ENCODE measurements at places on chromosomes 7 and 10. TPM values are rescaled to one million over a fixed set of nuclear protein-coding genes. Genes with fewer than 3 reads are reported as not detected.

DNA sequence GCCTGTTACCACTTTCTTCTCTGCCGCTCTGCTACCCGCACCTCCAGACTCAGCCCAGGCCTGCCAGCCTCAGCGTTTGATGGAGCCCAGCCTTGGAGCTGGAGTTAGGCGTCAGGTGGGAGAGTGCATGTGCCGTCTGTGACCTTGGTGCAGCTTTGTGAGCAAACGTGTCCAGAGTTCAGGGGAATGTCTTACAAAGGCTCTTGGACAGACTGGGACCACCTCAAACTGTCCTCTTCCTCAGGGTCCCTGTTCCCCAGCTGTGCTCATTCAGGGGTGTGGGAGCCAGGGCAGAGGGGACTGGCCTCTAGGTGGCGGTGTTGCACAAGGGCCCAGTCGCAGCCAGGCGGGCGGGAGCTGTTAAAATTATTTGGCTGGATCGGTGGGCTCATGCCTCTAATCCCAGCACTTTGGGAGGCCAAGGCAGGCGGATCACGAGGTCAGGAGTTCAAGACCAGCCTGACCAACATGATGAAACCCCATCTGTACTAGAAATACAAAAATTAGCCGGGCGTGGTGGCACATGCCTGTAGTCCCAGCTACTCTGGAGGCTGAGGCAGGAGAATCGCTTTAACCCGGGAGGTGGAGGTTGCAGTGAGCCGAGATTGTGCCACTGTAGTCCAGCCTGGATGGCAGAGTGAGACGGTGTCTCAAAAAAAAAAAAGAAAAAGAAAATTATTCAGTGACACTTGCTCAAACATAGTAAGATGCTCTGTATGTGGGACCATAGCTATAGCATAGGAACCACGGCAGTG lies 89.2 kb downstream of the ADCY1 start:
- no peak for DNase-seq
- H3K27ac ChIP-seq, result no peak overlapping the region
- no peak overlapping the region for H3K4me3 ChIP-seq
- no peaks in the 10 kb centered on the region for H3K27me3 ChIP-seq

DNA sequence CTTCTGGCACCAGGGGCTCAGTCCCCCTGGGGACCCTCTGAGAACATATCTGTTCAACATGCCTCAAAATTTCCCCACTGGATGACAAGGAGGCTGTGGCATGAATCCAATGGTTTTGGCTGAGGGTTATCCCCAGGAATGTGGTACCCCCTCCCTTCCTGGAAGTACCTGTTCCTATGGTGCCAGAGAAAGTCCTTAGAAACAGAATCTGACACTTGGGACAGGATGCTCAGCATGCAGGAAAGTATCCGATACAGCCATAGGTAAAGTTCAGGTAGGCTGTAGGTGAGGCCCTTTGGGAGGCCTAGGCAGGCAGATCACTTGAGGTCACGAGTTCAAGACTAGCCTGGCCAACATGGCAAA lies 42.7 kb upstream of the A1CF start:
- H3K27ac ChIP-seq, result no peak overlapping the region
- H3K36me3 ChIP-seq, result no peaks in the 10 kb centered on the region
- no peak for DNase-seq
- H3K4me1 ChIP-seq, result no peaks in the 10 kb centered on the region
- no peak overlapping the region for H3K4me3 ChIP-seq

GRCh38 chr10:101229266-101230182 lies at the start of gene LBX1:
Gene LBX1 (minus strand): TSS chr10:101229463. CDS start chr10:101228815, 648 bp downstream.
- no peak within 1 kb of the TSS for H3K27ac ChIP-seq
- H3K27me3 ChIP-seq, result peaks cover 99% of the 10 kb centered on the region
- no peaks in the 10 kb centered on the region for H3K36me3 ChIP-seq
- H3K4me1 ChIP-seq, result no peaks in the 10 kb centered on the region
- no peak within 1 kb of the TSS for H3K4me3 ChIP-seq
- DNase-seq, result no peak

- no peaks in the 10 kb centered on the region for H3K36me3 ChIP-seq
- peaks cover 23% of the 10 kb centered on the region for H3K4me1 ChIP-seq
- no peak overlapping the region for H3K4me3 ChIP-seq
- no peaks in the 10 kb centered on the region for H3K27me3 ChIP-seq
These were observed 26.6 kb downstream of the KCNH2 start for GRCh38 chr7:150951521-150951920.

GRCh38 chr7:94832051-94832450 lies 75.3 kb upstream of the PPP1R9A start:
- H3K4me3 ChIP-seq, result no peak overlapping the region
- no peak for DNase-seq

GRCh38 chr7:30935569-30935877 lies 23.9 kb downstream of the AQP1 start:
- no peaks in the 10 kb centered on the region for H3K36me3 ChIP-seq
- no peak overlapping the region for H3K4me3 ChIP-seq
- H3K27me3 ChIP-seq, result peaks cover 7% of the 10 kb centered on the region
- peaks cover 10% of the 10 kb centered on the region for H3K4me1 ChIP-seq
- no peak for DNase-seq

DNA sequence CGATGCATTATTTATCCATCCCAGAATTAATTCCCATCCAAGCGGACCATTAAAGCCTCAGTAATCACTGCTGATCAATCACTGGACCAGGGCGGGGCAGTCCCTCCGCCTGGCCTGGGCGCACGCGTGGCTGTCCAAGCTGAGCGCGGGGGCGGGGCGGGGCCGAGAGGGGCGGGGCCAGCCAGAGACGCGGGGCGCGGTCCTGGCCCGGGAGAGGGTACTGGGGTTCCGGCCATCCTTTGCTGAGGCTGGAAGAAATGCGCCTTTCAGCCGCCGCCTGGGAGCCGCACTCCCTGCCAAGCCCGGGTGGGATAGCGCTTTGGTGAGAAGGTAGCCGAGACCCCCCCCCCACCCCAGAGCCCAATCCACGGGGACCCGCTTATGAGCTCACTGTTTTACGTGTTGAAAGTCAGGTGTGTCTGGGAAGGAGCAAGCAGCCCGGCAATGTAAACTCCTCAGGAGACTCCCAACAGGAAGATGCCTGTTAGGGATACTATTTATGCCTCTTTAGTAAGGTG lies at the start of gene ARHGAP22:
ARHGAP22 (minus strand) TSS at position 83 of the 518 bp plus-strand sequence. CDS start 277 bp downstream, outside the sequence.
- peak within 1 kb of the TSS; percentile 37 for H3K4me3 ChIP-seq
- peaks cover 8% of the 10 kb centered on the region for H3K4me1 ChIP-seq
- H3K36me3 ChIP-seq, result no peaks in the 10 kb centered on the region
- H3K27ac ChIP-seq, result no peak within 1 kb of the TSS

DNA sequence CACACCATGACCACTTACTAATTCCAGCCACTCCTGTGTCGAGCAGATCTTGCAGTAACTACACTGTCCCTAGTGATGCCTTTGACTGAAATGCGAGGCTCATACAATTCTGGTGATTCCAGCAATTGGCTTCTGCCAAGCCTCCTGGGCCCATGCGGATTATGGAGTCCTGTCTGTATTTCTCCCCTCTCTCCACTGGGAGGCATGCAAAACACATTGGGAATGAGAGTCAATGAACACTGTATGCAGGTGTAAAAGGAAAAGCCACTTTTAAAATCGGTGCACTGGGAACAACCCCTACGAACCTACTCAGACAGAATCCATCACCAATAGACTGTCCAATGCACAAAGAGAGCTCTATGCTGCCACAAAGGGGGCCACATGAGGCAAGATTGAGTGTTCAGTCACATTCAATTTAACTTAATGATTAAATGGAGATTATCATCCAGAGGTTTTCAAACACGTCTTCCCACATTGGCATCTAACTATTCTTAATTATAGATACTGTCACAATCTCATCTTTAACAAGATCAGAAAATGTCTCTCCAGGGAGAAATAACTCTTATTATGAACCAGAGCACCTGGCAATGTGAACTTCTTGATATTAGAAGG lies 550.6 kb downstream of the GLRX3 start:
- no peak for DNase-seq
- H3K4me1 ChIP-seq, result no peaks in the 10 kb centered on the region
- H3K36me3 ChIP-seq, result no peaks in the 10 kb centered on the region
- H3K27me3 ChIP-seq, result no peaks in the 10 kb centered on the region
- no peak overlapping the region for H3K27ac ChIP-seq

DNA sequence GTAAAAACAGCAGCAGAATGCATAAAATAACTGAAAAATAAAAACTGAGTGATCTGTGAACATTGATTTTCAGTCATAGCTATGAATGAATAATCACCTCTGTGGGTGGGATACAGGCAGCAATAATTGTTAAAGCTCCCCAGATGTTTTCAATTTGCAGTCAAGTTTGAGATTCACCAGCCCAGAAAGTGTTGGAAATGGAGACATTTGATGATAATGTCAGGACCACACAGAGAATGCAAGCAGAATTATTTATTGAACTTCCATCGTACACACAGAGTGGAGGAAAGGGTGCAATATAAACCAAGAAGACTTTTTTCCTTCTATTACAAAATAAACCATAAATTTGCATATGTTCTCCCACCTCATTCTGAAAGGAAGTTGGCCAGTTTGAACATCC lies 601.7 kb downstream of the ANKRD7 start:
- H3K4me1 ChIP-seq, result no peaks in the 10 kb centered on the region
- H3K36me3 ChIP-seq, result no peaks in the 10 kb centered on the region
- no peak overlapping the region for H3K4me3 ChIP-seq
- no peak for DNase-seq
- no peaks in the 10 kb centered on the region for H3K27me3 ChIP-seq

- H3K36me3 ChIP-seq, result no peaks in the 10 kb centered on the region
- no peaks in the 10 kb centered on the region for H3K27me3 ChIP-seq
- H3K4me1 ChIP-seq, result peaks cover 7% of the 10 kb centered on the region
- H3K4me3 ChIP-seq, result no peak overlapping the region
These were observed 58.3 kb upstream of the PPP1R3C start for GRCh38 chr10:91690996-91691676.

DNA sequence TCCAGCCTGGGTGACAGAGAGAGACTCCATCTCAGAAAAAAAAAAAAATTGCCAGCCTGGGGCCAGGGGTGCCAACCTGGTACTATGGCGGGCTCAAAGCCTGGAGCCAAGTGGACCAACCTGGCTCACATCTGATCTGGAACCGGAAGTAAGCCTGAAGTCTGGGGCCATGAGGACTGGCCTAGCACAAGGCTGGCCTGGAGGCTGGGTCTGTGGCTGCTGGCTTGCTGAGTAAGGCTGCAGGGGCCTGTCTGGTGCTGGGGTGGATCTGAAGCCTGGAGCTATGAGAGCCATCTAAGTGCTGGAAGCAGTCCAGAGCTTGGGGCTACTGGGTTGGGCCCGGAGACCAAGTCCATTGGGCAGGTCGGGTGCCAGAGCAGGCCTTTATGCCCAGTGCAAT lies 84.9 kb downstream of the CCDC3 start:
- H3K4me3 ChIP-seq, result no peak overlapping the region
- no peaks in the 10 kb centered on the region for H3K27me3 ChIP-seq
- no peaks in the 10 kb centered on the region for H3K4me1 ChIP-seq
- H3K27ac ChIP-seq, result peak overlapping the region; percentile 29
- no peak for DNase-seq
- H3K36me3 ChIP-seq, result no peaks in the 10 kb centered on the region

- H3K27me3 ChIP-seq, result no peaks in the 10 kb centered on the region
- H3K4me3 ChIP-seq, result no peak overlapping the region
- H3K36me3 ChIP-seq, result no peaks in the 10 kb centered on the region
- no peak for DNase-seq
- no peak overlapping the region for H3K27ac ChIP-seq
- H3K4me1 ChIP-seq, result no peaks in the 10 kb centered on the region
These were observed 1016.7 kb downstream of the REEP3 start for GRCh38 chr10:64537928-64538327.

DNA sequence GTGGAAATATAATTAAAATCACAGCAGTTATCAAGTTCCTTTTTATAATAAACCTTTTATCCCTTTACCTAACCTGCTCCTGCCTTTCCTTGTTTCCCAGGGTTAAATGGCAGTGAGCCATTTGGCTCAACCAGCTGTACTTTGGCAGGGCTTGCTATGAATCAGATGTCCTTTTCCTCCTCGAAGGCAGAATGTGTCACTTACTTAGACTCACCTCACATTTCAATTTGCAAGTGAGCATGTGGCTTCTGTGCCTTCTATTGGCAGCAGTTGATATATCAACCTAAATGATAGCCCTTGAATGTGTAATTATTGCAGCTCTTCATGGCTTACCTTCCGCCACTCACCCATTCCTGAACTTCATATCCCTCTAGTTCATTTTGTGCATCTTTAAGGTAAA lies 301.7 kb downstream of the CSTF2T start:
- H3K27ac ChIP-seq, result no peak overlapping the region
- peak; percentile 18 for DNase-seq
- H3K4me1 ChIP-seq, result no peaks in the 10 kb centered on the region
- no peaks in the 10 kb centered on the region for H3K27me3 ChIP-seq
- no peak overlapping the region for H3K4me3 ChIP-seq

GRCh38 chr7:130903358-130903974 lies 169.5 kb upstream of the KLF14 start:
- H3K4me1 ChIP-seq, result peaks cover 62% of the 10 kb centered on the region
- no peaks in the 10 kb centered on the region for H3K27me3 ChIP-seq
- no peaks in the 10 kb centered on the region for H3K36me3 ChIP-seq
- H3K4me3 ChIP-seq, result no peak overlapping the region
- DNase-seq, result no peak

DNA sequence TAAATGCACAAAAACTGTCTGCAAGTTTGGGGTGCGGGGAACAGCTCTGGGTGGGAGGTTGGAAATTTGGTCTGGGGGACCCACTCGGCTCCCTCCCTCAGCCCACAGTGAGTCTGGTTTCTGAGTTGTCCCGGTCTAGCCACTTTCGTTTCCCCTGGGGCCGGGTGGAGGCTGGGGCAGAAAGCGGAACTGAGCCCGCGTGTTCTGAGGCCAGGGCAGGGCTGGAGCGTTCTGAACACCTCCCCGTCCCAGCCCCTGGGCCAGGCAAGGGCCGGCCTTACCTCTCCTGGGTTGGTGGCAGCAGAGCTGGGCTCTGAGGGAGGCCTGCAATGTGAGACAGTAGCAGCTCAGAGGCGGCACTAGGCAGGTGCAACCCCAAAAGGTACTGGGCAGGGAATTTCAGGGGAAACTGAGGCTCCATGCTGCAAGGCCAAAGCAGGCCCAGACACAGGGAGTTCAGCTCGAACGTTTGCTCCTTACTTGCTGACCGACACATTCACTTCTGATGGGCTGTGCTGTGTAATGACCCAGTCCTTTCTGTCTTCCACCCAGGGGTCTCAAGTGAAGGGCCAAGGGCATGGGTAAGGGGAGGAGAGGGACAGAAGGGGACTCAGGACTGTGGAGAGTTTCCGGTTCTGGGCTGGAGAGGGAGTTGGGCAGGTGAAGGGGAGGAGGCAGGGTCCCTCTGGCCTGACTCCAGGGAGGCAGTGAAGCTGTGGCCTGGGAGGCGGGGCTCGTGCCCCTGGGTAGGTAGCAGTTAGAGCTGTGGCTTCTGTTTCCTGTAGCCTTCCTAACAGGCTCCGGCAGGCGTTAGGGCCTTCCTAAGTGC lies 3.0 kb downstream of the IRF5 start:
- no peaks in the 10 kb centered on the region for H3K36me3 ChIP-seq
- no peak for DNase-seq
- no peak overlapping the region for H3K27ac ChIP-seq
- no peak overlapping the region for H3K4me3 ChIP-seq
- peaks cover 4% of the 10 kb centered on the region for H3K4me1 ChIP-seq

The WASL gene
- 32.6 TPM for total RNA-seq

The CPA4 gene
- total RNA-seq, result not detected

The TSPAN33 gene
- total RNA-seq, result 10.5 TPM

The NACAD gene
- 6.5 TPM for total RNA-seq

The PNLIPRP2 gene
- 4.1 TPM for total RNA-seq

The TMEM139 gene
- 12.0 TPM for total RNA-seq

All from tibial nerve (tissue), 4 donors.